ENCODE measurements at places on chromosomes 2 and 18.
A peak's percentile ranks its signal among the peaks of the same experiment; 100 is the strongest.

GRCh38 chr18:23855721-23856120 lies 158.8 kb upstream of the TTC39C start:
- DNase-seq: no peak

GRCh38 chr2:104434318-104434792 lies 419.6 kb upstream of the POU3F3 start:
- DNase-seq: no peak

GRCh38 chr2:240966906-240967680 lies 31.3 kb upstream of the SNED1 start:
- no peak for DNase-seq

DNA sequence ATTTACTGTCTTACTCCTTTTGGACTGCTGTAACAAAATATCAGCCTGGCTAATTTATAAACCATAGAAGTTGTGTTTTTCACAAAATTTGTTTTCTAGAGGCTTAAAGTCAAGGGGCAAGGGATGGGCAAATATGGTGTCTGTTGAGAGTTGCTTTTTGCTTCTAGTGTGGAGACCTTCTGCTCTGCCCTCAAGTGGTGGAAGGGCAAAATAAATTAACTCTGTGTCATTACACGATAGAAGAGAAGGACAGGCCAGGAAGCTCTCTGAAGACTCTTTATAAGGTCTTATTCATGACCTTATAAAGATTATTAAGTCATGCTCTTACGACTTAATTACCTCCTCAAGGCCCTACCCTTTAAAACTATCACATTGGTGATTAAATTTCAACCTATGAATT lies 181.2 kb upstream of the LRATD1 start:
- DNase-seq: no peak

DNA sequence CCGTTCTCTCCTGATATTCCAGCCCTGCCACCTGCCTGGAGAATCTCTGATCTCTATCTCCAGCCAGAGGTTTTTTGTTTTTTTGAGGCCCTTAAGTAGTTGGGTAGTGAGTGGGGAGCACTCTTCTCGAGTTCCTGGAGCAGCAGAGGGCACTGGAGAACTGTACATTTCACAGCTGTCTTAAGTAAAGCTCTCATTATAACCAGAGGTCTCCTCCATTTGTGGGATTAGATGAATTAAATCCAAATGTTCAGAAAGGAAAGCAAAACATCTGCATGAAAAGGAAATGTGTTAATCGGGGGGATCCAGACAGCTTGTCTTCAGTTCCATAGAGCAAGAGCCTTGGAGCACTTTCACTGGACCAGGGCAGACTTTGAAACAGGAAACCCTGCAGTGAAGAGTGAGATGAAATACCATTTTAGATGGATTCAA lies 32.8 kb downstream of the AOX1 start:
- no peak for DNase-seq

- DNase-seq: peak; percentile 65
These were observed 50.0 kb upstream of the TTC39C start for GRCh38 chr18:23964282-23965238.

- DNase-seq: peak; percentile 59
These were observed 70.3 kb downstream of the HAUS1 start for GRCh38 chr18:46174342-46175041.

DNA sequence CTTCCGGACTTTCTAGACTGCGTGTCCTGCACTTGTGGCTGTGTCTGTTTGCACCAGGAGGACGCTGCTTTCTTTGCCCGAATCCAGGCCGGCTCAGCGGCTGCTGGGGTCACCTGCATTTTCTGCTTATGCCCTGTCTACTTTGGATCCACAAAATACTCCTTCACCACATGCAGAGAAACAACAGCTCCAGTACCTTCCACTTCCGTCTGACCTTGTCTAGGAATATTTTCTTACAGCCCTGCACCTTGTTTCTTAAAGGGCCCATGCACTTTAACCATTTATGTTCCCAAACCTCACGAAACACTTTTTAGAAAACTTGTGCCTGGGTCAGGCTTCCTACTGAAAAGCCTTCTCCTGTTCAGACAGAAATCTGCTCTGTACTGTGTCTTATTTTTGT lies 129.4 kb upstream of the NCK2 start:
- no peak for DNase-seq

- DNase-seq: no peak
These were observed 39.1 kb upstream of the PPP1R1C start for GRCh38 chr2:181946444-181947127.

DNA sequence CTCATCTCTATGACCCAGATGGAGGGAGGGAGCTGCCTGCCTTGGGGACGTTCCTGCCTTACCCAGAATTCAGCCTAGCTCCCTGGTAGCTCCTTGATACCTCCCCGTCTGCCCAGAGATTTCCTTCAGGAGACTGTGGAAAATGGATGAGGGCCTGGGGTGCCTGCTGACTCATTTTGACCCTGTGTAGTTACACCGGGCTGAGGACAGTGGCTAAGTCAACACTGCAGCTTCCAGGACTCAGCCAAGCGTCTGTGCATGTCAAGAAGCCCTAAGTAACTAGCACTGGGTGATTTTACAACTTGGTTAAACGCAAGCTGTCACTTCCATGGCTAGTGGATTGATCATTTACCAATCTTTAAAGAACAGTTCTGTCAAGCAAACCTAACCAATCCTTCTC lies 23.3 kb upstream of the EPAS1 start:
- DNase-seq: no peak

GRCh38 chr2:122157158-122157557 lies 401.7 kb downstream of the TSN start:
- DNase-seq: no peak

GRCh38 chr2:206442833-206443734 lies at the start of gene ADAM23:
ADAM23 (plus strand) TSS chr2:206443532; CDS start chr2:206443867, 335 bp downstream.
- DNase-seq: peak; percentile 69
